ENCODE measurements at places on chromosomes 2 and 18.

GRCh38 chr2:239386001-239386670 lies 14.7 kb downstream of the HDAC4 start:
- DNase-seq, result no peak

GRCh38 chr2:68476454-68476853 lies 9.1 kb downstream of the APLF start:
- DNase-seq, result no peak

DNA sequence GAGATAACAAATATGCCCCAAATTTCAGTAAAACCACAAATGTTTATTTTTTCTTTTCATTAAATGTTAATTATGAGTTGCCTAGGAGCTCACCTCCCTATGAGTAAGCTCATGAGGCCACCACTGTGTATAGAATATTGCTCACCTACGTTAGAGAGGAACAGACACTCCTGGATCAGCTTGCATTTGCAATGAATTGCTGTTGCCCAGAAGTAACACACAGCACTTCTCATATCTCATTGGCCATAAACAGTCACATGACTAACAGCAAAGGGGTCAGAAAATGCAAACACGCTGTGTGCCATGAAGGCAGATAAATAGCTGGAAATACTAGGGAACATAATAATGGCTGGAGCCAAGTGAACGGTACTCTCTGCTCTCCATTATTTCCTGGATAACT lies 89.0 kb upstream of the GALNT5 start:
- DNase-seq, result no peak

- DNase-seq, result no peak
Observed at GRCh38 chr2:159155320-159155719, 131.2 kb downstream of the WDSUB1 start.

- DNase-seq, result no peak
Observed at GRCh38 chr2:175824243-175824642, 177.8 kb downstream of the LNPK start.

DNA sequence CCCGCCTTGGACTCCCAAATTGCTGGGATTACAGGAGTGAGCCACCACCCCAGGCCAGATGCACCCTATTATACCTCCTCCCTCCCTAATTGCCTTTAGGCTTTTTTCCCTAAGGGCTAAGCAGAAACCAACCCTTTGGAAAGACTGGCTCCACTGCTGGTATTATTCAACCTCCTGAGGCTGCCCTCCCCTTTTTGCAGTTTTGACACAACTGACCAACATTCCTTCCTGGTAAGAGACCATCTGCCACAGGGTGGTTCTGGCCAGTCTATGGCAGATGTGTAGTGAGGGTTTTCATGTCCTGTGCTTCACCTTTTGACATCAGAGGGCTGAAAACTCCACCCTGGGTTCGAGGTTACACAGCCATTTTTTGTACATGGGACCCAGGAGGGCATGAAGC lies 1785.3 kb upstream of the CELF4 start:
- DNase-seq, result peak; percentile 0

GRCh38 chr18:77055429-77056300 lies 76.9 kb downstream of the MBP start:
- DNase-seq, result no peak

GRCh38 chr2:207695293-207695692 lies 16.1 kb upstream of the CCNYL1 start:
- no peak for DNase-seq

DNA sequence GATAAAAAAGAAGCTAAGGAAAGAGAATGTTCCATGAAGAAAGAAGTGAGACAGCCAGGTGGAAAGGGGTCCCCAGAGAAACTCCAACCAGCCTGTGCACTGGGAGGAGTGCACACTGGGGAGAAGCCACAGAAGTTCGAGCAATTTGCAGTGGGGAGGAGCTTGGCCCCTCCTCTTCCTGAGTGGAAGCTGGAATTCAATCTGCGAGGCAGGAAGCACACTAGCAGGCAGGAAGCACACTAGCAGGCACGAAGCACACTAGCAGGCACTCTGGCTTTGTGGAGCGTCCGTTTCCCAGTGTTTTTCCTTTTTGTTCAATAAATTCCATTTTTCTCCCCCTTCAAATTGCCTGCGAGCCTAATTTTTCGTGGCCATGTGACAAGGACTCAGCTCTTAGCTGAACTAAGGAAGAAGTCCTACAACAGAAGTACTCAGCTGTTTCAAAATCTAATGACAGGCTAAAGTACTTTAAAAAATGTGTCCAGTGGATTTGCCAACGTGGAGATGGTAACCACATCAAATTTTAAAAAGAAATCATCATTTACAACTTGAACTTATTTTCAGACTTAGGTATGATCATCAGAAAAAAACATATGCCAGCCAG lies 21.4 kb upstream of the SPIRE1 start:
- DNase-seq, result no peak

GRCh38 chr2:236568068-236568921 lies 1.3 kb upstream of the ACKR3 start:
- peak; percentile 51 for DNase-seq

DNA sequence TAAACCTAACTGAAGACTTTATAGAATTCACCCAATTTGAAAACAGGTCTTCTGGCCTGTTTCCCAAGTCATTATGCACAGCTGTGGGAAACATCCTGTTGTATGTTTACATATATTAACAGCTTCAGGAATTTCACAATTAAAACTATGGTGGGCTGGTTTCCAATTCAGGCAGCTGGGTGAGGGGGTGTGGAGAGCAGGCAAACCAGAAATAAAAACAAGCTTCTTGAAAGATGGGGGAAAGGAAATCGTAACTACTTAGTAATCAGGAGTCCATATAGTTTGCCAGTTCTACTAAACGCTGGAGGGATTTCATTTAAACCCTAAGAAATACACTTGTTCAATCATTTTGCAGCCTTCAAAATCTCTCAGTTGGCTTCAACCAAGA lies 22.8 kb downstream of the ATP8B1 start:
- peak; percentile 17 for DNase-seq

DNA sequence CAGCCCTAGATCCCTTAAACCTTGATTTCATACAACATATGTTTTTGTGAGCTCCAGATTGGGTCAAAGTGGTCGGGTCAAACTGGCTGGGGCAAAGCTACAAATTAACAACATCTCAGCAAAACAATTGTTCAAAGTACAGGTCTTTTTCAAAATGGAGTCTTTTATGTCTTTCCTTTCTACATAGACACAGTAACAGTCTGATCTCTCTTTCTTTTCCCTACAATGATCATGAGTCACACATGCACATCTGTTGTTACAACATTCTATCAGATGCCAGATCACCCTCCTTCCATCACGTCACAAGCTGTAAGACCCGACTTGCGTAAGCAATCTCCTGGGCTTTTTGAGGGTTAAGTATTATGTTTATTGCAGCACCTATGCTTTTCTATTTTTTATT lies 55.1 kb downstream of the RHOB start:
- DNase-seq, result no peak

GRCh38 chr2:157758586-157758985 lies 117.5 kb downstream of the ACVR1 start:
- no peak for DNase-seq

DNA sequence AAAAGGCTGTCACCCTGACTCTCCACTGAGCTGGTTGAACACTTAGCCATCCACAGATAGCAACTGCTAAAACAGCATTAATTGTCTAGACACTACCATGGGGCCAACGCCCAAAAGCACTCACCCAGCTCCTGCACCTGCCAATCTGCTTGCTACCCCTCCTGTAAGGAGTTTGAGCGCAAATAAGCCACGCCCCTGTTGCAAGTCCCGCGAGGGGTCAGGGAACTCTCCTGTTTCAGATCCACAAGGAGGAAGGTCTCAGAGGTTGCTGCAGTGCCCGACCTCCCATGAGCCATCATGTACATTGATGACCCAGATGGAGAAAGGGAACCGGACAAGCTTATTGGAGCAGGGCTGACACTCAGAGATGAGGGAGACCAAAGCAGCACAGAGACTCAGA lies 106.8 kb downstream of the ZNF516 start:
- DNase-seq, result no peak

DNA sequence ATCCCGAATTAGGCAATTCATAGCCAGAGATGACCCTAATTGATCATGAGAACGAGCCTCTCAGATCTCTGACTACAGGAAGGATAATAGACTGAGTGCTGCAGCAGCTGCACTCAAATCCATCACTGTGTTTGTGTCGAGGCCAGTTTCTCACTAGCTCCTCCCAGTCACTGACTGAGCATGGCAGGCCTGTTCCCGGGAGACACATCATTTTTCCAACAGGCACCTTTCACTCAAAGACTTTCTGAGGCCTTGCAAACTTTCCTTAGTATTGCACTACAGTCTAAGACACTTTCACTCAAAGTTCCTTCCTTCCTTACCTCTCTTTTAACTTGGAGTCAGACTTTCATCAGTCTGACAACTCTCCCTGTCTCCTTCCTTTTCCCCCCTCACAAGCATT lies 13.7 kb downstream of the SOS1 start:
- peak; percentile 69 for DNase-seq

DNA sequence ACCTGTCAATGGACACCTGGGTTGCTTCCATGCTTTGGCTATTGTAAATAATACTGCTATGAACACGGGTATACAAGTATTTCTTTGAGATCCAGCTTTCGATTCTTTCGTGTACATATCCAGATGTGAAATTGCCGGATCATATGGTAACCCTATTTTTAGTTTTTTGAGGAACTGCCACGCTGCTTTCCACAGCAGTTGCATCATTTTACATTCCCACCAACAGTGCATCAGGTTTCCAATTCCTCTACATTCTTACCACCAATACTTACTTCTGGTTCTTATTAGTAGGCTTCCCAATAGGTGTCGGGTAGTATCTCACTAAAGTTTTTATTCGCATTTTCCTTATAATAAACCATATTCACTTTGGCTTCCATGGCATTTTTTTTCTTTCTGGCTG lies 69.6 kb downstream of the PID1 start:
- no peak for DNase-seq

GRCh38 chr2:121255358-121255757 lies 29.6 kb downstream of the TFCP2L1 start:
- DNase-seq, result peak; percentile 90

GRCh38 chr2:28620801-28621171 lies 124.9 kb downstream of the PLB1 start:
- DNase-seq, result no peak

- no peak for DNase-seq
Observed at GRCh38 chr2:69216535-69217332, 170.3 kb downstream of the GFPT1 start.

DNA sequence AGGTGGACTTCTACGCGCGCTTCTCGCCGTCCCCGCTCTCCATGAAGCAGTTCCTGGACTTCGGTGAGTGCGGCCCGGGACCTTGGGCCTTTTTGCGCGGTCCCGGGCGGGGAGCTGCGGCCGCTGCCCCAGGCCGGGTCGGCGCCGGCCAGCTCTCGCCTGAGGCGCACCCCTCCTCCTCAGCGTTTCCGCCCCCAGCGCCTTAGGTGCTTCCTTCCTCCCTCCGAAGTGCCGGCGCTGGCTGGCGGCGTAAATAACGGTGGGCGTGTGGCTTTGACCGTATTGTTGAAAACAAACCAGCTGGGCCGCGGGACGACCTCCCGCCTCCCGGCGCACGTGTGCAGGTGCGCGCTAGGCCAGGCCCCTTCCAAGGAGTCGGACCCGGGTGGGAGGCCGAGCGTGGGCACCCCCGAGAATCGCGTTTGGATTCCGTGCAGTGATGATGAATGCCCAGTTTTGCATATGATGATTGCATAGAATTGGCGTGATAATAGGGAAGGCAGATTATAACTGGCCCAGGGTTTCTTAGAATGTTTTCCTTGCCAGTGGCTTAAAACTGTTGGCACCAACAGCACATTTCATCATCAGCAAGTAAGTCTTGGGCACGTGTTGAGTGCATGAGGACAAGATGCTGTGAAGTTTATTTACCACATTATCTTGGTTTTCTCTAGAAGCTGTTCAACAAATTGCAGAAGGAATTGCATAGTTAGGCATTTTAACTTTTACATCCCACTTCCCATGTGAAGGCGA lies 569 bp downstream of the PDK1 start:
- peak; percentile 24 for DNase-seq

GRCh38 chr2:119735565-119735964 lies 24.2 kb upstream of the PTPN4 start:
- no peak for DNase-seq

DNA sequence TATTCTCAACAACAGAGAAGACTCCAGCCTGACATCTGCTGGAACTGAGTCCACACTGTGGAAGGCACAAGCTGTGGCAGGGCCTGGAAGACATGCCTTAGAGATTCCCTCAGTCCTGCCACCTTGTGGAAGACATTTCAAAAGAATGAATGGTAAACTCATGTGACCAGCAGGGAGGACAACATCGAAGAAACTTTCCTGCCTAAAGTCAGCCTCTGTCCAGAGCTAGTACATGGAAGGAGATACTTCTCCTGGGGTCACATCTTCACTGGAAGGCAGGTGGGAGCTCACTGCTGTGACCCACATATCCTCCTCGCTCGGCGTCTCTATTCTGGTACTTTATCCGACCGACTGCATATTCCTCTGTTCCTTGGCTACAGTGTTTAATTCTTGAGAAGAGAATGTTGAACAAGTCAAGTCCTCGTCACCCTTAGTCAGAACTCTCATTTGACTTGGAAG lies 59.5 kb downstream of the PUM2 start:
- peak; percentile 30 for DNase-seq

DNA sequence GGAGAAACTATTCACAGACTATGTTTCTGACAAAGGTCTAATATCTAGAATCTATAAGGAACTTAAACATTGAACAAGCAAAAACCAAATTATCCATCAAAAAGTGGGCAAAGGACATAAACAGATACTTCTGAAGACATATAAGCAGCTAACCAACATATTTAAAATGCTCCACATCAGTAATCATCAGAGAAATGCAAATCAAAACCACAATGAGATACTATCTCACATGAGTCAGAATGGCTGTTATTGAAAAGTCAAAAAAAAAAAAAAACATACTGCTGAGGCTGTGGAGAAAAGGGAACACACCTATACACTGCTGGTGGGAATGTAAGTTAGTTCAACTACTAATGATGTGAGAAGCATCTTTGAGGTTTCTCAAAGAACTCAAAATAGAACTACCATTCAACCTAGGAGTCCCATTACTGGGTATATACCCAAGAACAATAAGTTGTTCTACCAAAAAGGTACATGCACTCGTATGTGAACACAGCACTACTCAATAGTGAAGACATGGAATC lies 220.4 kb upstream of the TFPI start:
- no peak for DNase-seq

- DNase-seq, result no peak
Observed at GRCh38 chr2:71372042-71372441, 40.5 kb downstream of the ZNF638 start.

GRCh38 chr2:203164311-203164935 lies 74.4 kb upstream of the CYP20A1 start:
- DNase-seq, result no peak

DNA sequence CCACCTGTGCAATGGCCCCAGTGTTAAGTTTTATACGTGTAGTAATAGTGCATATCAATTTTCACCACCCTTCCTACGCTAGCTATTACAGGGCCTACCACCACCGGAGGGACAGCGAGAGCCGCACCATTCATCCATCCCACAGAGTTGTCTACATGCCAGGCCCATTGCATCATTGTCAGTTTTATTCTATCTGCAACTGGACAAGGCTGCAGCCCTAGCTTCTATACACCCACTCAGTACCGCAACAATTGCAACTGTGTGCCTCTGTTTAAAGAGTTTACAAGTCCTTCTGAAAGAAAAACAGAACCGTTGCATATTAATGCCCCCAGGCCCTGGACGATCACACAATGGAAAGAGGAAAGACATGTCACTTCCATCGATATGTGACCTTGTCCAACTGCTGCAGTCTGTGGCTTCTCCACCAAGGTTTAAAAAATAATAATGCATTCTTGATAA lies 58.6 kb downstream of the ZEB2 start:
- DNase-seq, result no peak

Measured in NCI-H524 (cell line).